ENCODE measurements at places on chromosomes 2 and 18. TPM values are rescaled to one million over a fixed set of nuclear protein-coding genes. Genes with fewer than 3 reads are reported as not detected.

The COL3A1 gene
- 411 TPM for total RNA-seq

DNA sequence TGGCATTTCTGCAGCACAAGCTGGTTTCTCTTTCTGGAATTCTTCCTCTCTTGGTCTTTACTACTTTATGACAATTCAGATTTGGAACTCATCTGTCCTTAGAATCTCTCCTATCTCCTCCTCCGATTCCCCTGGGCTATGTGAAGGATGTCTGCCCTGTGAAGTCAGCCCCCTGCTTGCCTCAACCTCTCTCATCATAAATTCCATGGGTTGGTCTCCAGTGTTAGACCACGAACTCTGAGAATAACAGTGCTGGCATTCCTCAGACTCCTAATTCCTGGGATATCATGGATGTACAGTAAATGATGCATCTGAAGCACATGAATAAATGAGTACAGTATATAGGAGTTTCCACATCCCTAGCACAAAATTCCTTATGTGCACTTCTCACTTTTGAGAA lies 21.0 kb upstream of the CYRIA start:
- H3K36me3 ChIP-seq = no peaks in the 10 kb centered on the region
- H3K4me3 ChIP-seq = no peak overlapping the region
- no peak for DNase-seq
- no peaks in the 10 kb centered on the region for H3K27me3 ChIP-seq
- no peaks in the 10 kb centered on the region for H3K4me1 ChIP-seq

DNA sequence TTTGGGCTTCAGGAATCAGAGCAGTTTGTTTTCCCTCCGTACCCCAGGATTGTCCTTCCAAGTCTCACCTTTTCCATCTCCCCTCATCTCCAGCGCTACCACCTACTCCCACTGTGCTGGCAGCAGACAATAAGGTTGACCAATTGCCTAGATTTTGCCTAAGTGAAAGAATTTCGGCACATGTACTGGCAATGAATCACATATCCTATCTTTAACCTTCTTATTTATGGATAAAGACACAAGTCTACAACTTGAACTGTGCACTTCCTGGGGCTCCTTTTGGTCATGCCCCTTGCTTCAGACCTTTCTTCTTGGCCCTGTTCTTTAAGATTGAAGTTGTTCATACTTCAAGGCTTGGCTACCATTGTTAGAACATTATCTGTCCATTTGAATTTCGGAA lies 71.4 kb downstream of the KCMF1 start:
- H3K36me3 ChIP-seq = peaks cover 33% of the 10 kb centered on the region
- no peak overlapping the region for H3K4me3 ChIP-seq
- no peaks in the 10 kb centered on the region for H3K4me1 ChIP-seq
- H3K27me3 ChIP-seq = no peaks in the 10 kb centered on the region

GRCh38 chr18:73881396-73881917 lies 266.2 kb downstream of the FBXO15 start:
- no peak overlapping the region for H3K4me3 ChIP-seq
- no peaks in the 10 kb centered on the region for H3K27me3 ChIP-seq
- no peak for DNase-seq
- H3K27ac ChIP-seq = no peak overlapping the region

Data from ascending aorta (tissue), 2 donors.